Fibroblast of skin of abdomen (primary cell): ENCODE measurements at places on chromosomes 7 and 10.

GRCh38 chr10:5509236-5509635, 9.9 kb upstream of the CALML5 start:
- DNase-seq, result no peak

DNA sequence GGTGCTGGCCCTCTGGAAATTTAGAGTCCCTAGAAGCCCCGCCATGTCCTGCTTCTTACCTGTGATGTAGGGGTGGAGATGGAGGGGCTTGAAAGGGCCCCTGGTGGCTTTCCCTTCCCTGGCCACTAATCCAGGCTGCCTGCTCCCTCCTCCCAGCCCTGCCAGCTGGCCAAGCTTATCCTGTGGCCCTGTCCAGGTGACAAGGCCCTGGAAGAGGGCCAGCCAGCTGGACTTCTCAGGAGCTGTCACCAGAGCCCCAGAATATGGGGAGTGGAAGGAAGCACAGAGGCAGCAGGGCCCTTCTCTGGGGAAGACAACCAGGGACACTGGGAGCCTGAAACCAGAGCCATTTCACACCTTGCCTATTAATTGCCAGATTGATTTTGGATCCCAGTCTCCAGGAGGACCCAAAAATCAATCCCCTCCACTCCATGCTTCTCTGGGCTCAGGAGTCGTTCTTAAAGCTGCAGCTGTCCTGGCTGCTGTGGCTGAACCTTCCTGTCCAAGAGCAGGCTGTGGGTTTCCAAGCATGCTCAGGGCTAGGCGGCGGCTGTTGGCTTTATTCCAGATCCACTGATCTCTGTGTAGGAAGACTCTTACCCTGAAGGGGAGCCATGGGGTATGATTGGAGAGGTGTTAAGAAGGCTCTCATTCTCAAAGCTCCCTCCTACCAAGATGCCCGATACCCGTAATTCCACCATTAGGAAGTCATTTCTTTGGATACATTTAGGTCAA, 52.6 kb upstream of the PCBD1 start:
- no peak for DNase-seq

DNA sequence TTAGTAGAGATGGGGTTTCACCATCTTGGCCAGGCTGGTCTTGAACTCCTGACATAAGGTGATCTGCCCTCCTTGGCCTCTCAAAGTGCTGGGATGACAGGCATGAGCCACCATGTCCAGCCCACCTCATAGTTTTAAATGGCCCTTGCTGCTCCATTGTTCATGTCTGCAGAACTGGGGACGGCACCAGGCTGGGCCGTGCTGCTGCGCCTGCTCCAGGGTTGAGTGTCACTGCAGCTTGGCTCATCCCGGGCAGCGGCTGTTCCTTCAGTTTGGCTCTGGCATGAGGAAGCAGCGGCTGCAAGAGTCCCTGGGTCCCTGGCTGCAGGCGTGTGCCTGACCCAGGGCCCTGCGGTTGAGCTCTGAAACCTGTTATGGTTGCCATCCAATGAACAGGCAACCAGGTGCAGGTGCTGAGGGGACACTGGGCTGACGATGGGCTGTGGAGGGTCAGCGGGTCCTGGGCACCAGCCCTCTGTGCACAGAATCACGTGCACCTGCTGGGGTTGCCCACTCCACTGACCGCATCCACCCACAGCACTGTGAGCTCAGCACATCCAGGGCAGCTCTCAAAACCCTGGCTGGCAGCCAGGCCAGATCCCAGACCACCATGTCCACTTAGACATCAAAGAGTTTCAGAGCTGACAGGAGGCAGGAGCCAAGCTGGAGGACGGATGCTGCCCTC, 70.2 kb upstream of the PPP2R2D start:
- no peak for DNase-seq

GRCh38 chr10:49610114-49610457, at the start of gene SLC18A3:
TSS of gene SLC18A3 (plus strand) at chr10:49610310. CDS start at chr10:49610741, 431 bp downstream.
- DNase-seq, result no peak

- no peak for DNase-seq
These were observed 17.3 kb downstream of the CALML3 start for GRCh38 chr10:5542100-5542499.

- no peak for DNase-seq
These were observed 32.8 kb upstream of the MYO3A start for GRCh38 chr10:25901199-25901598.

GRCh38 chr7:114957444-114957843, 35.5 kb downstream of the MDFIC start:
- DNase-seq, result no peak

DNA sequence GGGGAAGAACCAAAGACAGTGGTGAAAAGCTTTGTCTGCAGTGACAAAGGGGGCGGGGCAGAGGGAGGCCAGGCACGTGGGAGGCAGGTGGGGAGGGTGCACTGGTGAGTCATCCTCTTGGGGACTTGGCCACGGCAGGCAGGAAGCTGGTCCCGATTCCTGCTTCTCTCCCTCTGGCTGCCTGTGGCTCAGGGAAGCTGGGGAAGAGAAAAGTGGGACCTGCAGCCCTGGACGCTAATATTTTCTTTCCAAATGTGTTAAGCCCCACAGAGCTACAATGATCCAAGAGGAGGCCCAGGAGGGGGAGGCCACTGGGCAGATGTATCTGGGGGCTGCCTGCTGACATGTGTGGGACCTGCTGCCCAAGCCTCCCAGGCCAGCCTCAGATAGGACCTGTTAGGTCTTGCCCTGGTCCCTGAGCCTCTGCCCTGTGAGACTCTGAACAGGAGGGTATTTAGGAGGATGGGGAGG, 231.8 kb downstream of the KCNMA1 start:
- peak; percentile 79 for DNase-seq

- DNase-seq, result peak; percentile 39
These were observed 339.1 kb downstream of the ATRNL1 start for GRCh38 chr10:115432188-115432819.

GRCh38 chr10:13809427-13809826, 222.7 kb downstream of the PRPF18 start:
- no peak for DNase-seq

- DNase-seq, result peak; percentile 41
These were observed 14.1 kb downstream of the PDZD8 start for GRCh38 chr10:117360994-117361667.

DNA sequence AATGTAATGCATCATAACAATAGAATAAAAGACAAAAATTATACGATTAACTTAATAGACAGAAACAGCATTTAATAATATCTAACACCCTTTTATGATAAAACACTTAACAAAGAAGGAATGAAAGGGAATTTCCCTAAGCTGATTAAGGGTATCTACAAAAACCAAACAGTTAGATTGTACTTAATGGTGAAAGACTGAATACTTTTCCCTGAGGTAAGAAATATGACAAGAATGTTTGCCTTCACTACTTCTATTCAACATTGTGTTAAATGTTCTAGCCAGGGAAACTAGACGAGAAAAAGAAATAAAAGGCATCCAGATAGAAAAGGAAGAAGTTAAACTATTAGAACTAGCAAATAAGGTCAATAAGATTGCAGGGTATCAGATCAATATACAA, 276.9 kb downstream of the BAMBI start:
- no peak for DNase-seq

- DNase-seq, result no peak
These were observed 293.7 kb downstream of the BBS9 start for GRCh38 chr7:33422825-33423645.

DNA sequence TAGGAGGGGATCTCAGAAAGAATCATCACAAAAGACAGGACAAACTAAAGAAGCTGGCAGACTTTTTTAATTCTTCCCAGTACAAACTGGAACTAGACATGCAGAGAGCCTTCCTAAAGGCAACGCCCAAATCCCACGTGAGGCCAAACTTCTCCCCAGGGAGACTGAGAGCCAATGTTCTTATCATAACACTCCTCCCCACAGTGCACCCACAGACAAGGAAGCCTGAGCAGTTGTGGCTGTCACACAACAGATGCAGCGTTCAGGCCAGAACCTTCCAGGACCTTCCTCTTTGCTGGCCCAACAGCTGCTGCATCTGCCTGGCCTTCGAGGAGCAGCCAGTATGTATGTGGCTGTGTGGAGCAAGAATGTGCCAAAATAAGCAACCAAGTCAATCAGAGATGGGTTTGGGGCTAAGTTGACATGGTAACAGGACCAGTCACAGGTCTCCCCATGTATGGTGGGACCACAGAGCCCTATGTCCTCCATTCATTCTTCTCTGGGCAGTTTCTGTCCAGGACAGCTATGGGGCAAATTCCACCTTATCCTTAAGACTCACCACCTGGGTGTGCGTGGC, 34.9 kb downstream of the SRPK2 start:
- no peak for DNase-seq

GRCh38 chr7:96663871-96664445, 45.7 kb downstream of the SEM1 start:
- no peak for DNase-seq

DNA sequence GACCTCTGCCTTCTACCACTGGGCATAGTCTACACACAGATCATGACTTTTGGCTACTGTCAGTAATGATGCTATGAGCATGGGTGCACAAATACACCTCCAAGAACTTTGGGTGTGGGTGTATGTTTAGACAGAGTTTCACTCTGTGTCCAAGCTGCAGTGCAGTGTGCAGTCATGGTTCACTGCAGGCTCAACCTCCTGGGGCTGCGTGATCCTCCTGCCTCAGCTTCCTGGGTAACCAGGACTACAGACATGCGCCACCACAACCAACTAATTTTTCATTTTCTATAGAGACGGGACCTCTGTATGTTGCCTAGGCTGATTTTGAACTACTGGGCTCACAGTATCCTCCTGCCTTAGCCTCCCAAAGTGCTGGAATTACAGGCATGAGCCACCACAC, 194.4 kb downstream of the NSUN6 start:
- DNase-seq, result no peak

GRCh38 chr10:4749271-4749574, 76.8 kb upstream of the AKR1E2 start:
- no peak for DNase-seq

GRCh38 chr7:158963771-158964241, 107.4 kb downstream of the DYNC2I1 start:
- DNase-seq, result no peak

GRCh38 chr10:107002068-107002467, 162.4 kb downstream of the SORCS1 start:
- DNase-seq, result no peak

DNA sequence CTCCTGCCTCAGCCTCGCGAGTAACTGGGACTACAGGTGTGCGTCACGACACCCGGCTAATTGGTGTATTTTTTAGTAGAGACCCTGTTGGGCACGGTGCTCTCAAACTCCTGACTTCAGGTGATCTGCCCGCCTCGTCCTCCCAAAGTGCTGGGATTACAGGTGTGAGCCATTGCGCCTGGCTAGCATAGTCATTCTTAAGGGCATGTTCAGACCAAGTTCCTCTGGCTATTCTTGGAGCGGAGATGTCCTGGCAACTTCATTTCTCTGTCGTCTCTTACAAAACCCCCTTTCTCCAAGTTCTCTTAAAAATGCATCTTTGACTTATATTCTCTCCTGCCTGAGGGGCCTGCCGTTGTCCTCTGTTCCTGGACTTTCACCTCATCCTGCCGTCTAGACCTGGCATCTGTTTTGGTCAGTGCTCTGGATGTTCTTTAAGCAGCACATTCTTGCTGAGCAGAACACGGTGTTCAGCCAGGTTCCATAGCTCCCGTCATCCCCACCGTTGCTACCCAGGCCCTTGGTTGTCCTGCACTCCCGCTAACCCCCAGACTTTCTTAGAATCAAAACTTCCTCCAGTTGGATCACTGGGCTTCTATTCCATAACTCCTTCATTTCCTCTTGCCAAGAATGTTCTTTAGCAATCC, 509.9 kb upstream of the GALNT17 start:
- no peak for DNase-seq

DNA sequence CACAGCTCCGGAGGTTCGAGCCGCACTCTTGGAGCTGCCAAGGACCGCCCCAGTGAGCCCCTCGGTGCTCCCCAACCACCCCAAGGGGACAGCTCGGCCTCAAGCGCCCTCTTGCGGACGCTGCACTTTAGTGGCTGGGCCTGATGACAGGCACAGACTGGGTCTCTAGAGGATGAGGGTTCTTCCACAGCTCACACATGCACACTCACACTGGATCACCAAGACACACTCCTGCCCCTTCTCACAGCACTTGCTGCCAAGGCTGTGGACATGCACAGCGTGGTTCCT, 2.1 kb downstream of the RET start:
- DNase-seq, result no peak

- no peak for DNase-seq
These were observed 483.1 kb upstream of the NRP1 start for GRCh38 chr10:33817605-33818004.

- DNase-seq, result no peak
These were observed 856.8 kb upstream of the CELF2 start for GRCh38 chr10:10160821-10161312.

- no peak for DNase-seq
These were observed 137.9 kb downstream of the TCERG1L start for GRCh38 chr10:131173484-131174210.

GRCh38 chr7:99094401-99094800, 49.5 kb downstream of the SMURF1 start:
- DNase-seq, result no peak

- no peak for DNase-seq
These were observed 45.7 kb downstream of the HIBADH start for GRCh38 chr7:27616914-27617548.

GRCh38 chr10:7243873-7244272, 167.0 kb downstream of the SFMBT2 start:
- DNase-seq, result no peak

GRCh38 chr10:103748020-103748419, 107.4 kb downstream of the SH3PXD2A start:
- DNase-seq, result no peak

DNA sequence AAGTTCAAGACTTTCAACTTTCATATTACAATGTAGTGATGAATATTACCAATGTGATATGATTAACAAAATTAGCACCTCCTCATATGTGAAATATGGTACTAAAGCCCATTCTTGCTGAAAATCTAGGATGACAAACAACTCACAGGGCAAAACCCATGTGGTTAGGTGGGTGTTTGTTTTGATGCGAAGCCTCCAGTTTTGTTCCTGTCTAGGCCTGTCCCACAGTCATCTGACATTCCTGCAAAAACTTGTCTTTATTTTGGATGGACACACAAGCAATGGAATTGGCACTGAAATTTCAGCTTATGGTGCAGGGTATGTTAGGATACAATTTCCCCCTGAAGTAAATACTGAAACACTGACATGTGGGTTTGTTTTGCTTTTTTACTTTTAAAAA, 95.3 kb downstream of the PARD3 start:
- no peak for DNase-seq

GRCh38 chr10:29420744-29421143, 131.9 kb downstream of the LYZL1 start:
- no peak for DNase-seq

- DNase-seq, result peak; percentile 29
These were observed 2.6 kb downstream of the PSMG3 start for GRCh38 chr7:1567049-1567771.

GRCh38 chr10:133121479-133121878, 33.8 kb downstream of the ADGRA1 start:
- DNase-seq, result no peak

- DNase-seq, result no peak
These were observed 205.3 kb upstream of the MKLN1 start for GRCh38 chr7:131122394-131122793.

GRCh38 chr10:49508249-49508648, 30.7 kb downstream of the ERCC6 start:
- no peak for DNase-seq

DNA sequence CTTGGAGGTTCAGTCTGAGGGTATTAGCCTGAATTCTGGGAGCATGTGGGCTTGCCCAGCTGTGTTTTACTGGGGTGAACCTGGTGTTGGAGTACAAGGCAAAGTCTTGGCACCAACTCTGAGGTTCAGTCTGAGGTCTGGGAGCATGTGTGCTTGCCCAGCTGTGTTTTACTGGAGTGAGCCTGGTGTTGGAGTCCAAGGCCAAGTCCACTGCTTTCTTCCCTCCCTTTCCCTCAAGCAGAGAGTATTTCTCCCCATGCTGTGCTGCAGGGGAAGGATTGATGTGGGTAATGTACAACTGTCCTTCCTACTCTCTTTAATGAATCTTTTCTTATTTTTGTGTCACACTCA, 236.1 kb downstream of the NXPH1 start:
- no peak for DNase-seq
